Stimulated activated CD8-positive, alpha-beta memory T cell treated with anti-CD3 and anti-CD28 coated beads, Interleukin-2, amount 100 ng/mL, for 1 hour (primary cell): ENCODE measurements at places on chromosomes 3 and 15.

DNA sequence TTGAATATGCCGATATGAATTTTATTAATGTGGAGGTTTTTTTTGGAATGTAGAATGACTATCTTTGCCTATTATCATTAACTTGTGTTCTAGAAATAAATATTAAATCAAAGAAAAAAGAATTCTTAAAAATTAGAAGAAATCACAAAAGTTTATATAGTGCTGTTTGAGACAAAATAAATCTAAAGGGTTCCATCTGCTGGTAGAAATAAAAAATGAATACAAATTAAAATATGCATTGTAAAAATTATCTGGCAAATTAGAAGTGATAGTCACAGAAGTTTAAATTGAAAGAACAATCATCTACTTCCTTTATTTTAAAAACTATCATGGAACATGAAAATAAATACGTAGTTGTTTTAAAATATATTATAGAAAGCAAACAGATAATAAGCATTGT, 22.7 kb upstream of the ZBTB20 start:
- no peak for DNase-seq

GRCh38 chr3:124014366-124014942, 22.5 kb upstream of the ROPN1 start:
- DNase-seq, result no peak

- no peak for DNase-seq
Observed at GRCh38 chr15:29037997-29038705, 152.4 kb downstream of the APBA2 start.

- no peak for DNase-seq
Observed at GRCh38 chr3:148004331-148004730, 595.2 kb downstream of the ZIC1 start.

- DNase-seq, result no peak
Observed at GRCh38 chr3:61573441-61573840, 12.1 kb downstream of the PTPRG start.

DNA sequence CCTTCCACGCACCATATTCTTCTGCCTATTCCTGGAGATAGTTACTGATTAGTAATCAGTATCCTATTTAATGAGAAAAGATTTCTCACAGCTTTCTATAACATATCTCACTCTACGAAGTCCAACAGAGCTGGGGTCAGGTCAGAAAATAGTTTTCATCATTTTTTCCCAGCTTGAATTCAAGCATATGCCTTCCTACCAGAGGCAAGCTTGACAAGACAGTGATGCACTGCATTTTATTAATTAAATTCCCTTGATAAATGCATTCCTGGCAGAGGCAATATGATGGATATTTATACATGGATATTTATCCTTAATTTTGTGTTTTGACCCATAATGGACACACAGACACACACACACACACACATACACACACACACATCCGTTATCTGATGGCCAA, 961.4 kb downstream of the EPHA3 start:
- no peak for DNase-seq

- no peak for DNase-seq
Observed at GRCh38 chr3:183553334-183554026, 2.0 kb downstream of the KLHL6 start.

GRCh38 chr15:32099956-32100684, 69.8 kb downstream of the CHRNA7 start:
- DNase-seq, result no peak

DNA sequence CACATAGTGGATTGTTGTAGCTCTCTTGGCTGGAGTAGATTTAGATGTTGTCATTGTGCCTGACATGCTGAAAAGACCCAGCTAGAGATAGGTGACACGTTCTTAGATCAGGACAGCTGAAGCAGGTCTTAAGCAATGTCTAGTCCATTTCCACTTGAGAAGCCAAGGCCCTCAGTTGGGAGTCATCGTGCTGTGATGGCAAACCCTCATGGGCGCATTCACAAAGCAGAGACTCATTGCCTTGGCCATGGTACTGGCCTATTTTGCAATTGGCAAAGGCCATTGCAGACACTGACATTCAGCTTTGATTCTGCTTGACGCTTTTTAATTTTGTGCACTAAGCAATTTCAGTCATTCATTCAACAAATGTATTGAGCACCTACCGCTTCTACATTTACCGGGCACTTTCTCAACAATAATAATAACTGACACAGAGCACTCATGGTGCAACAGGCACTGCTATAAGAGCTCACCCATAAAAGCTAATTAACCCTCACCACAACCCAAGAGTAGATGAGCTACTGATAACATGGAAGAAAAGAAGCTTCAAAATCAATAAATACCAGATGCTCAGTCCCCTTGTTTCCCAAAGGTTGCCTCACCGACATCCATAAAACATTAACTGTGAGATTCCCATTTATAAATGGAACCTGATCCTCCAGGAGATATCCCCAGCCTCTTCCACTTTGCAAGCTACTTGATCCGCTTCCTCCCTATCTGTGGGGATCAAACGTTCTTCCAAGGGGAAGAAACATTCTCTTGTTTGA, 200.1 kb downstream of the TLE3 start:
- DNase-seq, result no peak

- no peak for DNase-seq
Observed at GRCh38 chr15:88894819-88895767, at the start of gene HAPLN3. HAPLN3 (minus strand) TSS chr15:88895544; CDS start chr15:88887298, 8,246 bp downstream.

DNA sequence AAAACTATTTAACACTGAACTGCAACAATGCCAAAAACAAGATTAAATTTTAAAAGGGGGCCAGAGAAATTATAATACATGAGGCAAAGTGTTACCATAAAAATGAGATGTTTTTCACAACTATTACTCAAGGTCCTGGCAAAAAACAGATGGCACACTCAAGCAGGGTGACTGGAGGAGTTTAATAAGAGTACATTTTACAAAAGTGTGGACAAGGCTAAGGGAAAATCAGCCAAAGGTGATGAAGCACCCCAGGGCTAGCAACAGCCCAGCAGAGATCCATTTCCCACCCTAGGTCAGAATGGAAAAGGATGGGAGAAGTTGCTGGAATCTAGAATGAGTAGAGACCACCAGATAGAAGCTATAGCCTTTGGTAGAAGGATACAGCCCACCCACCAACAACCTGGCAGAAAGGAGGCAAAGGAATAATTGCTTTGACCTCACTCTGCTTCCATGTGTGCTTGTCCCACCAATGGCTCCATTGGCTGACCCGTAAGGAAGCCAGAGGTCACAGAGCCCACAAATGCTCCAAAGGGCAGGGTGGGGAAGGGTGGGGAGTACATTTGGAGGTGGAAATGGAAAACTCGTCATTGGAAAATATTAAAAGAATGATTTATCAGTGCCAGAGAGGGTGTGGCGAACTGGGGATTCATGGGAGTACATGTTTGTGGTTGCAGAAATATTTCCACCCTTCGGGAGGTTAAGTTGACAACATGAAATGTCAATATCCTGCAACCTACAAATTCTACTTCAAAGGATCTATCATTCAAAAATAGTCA, 161.0 kb upstream of the UBE2E2 start:
- no peak for DNase-seq

DNA sequence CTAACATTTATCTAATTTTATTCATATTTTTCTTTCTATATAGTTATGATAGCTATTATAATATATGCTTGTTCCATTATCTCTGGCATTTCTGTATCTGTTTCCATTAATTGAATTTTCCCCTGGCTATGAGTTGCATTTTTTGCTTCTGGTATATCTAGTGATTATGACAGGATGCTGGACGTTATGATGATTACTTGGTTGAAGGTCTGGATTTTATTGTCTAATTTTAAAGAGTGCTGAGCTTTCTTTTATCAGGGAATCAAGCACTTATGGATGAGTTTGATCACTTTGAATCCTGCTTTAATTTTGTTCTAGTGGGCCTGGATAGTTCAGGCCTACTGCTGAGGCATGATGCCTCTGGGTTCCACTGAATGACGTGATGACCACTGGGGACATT, 229.7 kb downstream of the CBLB start:
- DNase-seq, result no peak

GRCh38 chr3:112043621-112044201, 9.2 kb downstream of the TMPRSS7 start:
- peak; percentile 3 for DNase-seq

GRCh38 chr3:165159760-165160421, 36.3 kb downstream of the SLITRK3 start:
- no peak for DNase-seq

GRCh38 chr3:52524752-52525679, 8.6 kb downstream of the NT5DC2 start:
- DNase-seq, result no peak

GRCh38 chr15:46278062-46278461, 643.2 kb downstream of the SQOR start:
- DNase-seq, result no peak

DNA sequence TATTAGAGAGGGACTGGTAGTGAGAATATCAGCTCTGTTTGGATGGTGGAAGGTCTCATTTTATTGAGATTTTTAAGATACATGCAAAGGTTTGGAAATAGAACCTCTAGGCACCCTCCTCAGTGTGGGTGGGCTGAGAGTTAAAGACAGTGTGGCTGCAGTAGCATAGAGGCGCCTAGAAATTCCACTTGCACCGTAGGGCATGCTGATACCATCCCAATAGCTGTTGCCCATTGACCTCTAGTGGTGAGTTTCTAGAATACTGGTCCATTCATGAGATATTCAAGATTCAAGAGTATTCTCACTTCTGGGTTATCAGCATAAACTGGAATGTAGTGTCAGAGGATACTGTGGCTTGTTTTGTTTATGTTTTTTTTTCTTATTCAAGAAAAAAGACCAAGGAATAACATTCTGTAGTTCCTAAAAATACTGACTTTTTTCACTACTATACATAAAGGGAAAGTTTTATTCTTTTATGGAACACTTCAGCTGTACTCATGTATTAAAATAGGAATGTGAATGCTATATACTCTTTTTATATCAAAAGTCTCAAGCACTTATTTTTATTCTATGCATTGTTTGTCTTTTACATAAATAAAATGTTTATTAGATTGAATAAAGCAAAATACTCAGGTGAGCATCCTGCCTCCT, 87.2 kb downstream of the TGFBR2 start:
- peak; percentile 15 for DNase-seq

DNA sequence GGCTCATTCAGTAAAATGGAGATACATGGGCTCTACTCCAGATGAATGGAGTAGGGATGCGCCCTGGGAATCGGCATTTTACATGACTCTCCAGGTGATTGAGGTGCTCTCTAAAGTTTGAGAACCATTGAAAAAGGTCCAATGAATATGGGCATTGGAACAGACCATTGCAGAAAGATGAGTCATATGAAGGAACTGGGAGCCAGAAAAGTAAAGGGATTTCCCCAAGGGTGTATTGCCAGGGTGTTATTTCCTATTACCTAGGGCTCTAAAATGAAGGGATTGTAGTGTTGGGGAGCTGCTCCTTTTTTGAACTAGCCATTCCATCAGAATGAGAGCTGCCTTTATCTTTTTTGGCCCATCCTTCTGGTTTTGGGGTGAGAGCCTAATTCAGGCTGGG, 21.7 kb downstream of the CLDN11 start:
- DNase-seq, result no peak

DNA sequence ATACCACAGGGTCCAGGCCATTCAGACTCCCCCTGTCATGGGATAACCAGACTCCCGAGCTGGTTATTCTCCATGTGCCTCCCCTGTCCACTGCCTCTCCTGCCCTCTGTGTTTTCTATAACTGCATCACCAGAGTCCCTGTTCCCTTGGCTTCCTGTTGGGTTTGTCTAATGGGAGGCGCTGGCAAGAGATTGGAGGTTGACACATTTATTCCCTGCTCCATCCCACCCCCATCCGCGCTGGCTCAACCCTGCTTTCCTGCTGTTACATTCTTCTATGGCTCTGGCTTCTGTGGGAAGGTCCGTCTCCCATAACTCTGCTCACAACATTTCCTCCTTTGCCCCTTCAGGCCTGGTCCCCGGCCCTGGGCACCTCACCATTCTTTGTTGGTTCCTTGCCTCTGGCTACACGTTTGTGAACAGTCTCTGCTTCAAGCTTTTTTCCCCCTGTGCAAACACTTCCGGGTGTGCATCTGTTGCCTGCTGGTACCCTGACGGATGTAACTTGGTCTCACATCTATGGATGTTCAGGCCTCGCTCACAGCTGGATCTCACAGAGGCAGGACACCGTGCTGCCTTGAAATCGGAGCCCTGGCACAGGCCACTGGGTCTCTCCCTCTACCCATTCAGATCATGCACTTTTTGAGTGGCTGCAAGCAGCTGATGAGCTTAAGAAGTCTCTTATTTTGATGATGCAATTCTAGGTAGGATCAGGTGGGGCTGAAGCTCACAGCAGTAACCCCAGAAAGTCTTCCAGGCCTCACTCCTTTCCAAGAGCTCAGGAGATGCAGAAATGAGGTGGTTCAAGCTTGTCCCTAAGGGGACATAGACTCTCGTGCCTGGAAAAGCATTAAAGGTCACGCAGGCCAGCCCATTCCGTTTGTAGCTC, 68.6 kb upstream of the ATP13A3 start:
- DNase-seq, result no peak

DNA sequence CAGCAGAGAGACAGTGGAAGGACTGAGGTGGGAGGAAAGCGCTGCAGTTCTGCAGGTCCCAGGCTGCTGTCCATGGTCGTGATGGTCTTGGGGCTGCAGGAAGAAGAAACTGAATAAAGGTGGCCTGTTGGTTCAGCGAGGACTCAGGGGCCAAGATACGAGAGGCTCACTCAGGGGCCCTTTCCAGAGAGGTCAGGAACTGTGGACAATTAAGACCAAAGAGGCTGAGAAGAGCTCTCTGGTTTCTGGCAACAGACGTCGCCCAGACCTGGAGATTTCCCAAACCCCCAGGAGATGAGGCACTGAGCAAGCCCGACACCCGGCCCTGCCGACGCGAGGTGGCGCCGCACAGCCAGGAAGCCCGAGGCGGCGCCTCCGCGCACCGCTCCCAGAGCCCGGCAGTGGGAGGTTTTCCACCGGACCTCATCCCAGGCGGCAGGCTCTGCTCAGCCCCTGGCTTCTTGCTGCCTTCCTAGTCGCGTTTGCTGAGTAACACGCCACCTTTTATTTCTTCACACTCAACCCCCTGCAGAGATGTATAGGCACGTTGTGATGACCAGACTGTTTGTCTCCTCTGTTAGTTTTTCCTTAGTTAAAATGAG, 56.4 kb upstream of the ARRDC4 start:
- DNase-seq, result no peak

DNA sequence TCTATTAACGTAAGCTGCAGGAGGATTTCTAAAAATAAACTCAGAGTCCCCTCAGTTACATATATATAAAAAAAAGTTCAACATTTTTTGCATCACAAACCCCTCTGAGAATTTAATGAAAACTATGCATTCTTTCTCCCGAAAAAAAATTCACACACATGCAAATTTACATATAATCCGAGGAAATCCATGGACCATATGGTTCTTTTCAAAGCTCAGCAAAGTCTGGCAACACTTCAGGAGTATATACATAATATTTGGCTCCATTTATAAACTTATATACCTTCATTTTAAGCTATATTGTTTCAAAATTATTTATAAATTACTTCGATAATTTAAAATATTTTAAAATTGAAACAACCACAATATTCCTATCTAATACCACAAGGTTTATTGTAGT, 140.7 kb upstream of the PLXND1 start:
- no peak for DNase-seq
